NCI-H187 treated with DMSO at 0.1 percent for 48 hours (cell line): ENCODE measurements at places on chromosomes 2 and 18.

- DNase-seq, result no peak
These were observed 183.9 kb upstream of the KLHL14 start for GRCh38 chr18:32956591-32957315.

GRCh38 chr2:172829229-172829628 is 93.6 kb downstream of the RAPGEF4 start:
- no peak for DNase-seq

DNA sequence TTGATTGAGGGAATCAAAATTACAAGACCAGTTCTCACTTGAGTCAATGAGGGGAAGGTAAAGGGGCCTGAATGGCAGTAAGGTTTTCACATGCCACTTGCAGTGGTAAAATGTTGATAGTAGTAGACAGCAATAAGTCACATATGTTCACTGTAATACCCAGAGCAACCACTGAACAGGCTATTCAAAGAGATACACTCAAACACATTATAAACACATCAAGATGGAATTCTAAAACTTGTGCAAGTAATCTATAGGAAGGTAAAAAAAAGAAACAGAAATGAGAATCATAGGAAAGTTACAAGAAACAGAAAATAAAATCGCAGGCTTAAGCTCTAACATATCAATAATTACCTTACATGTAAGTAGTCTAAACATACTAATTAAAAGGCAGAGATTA is 86.6 kb upstream of the AFF3 start:
- DNase-seq, result no peak

DNA sequence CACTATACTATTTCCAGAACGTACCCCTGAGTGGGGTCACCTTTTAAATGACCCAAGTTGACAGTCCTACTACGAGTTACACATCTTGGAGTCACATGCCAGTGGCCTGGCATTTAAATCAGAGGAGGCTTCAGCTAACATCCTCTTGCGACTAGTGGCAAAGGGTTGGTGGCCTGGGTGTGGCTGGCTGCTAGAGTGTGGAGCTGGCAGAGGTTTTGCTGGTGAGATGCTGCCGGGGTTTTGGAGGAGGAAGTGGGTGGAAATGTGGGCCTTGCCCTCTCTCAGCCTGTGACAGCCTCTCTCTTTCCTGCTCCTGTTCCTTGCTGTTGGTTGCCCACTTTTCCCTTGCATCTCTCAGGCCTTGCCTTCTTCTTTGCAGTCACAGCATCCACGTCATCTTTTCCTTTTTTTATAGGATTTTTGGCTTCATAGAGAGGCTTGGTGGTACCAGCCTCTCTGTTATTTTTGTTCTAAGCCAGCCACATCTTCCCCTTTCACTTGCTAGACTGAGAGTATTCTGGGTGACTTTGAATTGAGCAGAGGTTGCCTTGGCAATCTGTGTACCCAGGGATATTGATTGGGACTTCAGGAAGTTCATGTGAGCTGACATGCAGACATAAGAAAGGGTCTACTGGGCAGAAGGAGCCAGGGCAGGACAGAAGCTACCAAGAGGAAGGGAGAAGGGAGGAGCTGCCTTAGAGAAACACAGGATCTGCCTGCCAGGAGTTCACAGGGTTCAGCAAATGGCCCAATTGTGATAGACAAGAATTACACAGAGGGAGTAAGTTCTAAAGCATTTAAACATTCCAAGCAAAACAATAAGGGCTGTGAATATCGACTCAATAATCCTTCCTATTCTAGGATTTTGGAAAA is 55.4 kb downstream of the CDC42EP3 start:
- no peak for DNase-seq

- DNase-seq, result no peak
These were observed 208.9 kb downstream of the ASB1 start for GRCh38 chr2:238635647-238636051.

- no peak for DNase-seq
These were observed 179.6 kb downstream of the RNF144A start for GRCh38 chr2:7096726-7097352.

DNA sequence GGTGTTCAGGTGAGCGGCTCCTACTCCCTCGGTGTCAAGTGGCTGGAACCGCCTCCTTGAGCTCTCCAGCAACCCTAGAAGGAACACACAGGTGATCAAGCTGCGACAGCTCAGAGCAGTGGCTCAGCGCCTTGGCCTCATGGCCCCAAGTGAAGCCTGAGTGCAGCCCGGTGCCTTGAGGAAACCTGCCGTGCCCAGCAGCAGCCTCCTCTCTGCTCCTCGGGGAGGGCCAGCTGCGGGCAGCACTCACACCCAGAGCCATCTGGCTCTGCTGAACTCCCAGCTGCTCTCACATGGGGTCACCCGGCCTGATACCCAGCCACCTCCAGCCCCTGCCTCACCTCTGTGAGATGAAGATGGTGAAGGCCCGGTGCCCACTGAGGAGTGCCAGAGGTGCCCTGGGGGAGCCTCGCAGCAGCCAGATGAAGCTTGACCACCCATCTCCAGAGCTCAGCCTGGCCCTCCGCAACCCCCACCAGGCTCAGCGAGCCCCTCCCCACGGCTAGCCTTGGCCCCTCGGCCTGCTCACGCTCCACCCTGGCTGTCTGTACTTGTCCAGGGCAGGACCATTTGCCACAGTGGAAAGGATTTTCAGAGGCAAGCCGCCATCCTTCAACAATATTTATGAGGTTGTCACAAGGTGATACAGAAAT is 70.6 kb upstream of the RAB6C start:
- no peak for DNase-seq

DNA sequence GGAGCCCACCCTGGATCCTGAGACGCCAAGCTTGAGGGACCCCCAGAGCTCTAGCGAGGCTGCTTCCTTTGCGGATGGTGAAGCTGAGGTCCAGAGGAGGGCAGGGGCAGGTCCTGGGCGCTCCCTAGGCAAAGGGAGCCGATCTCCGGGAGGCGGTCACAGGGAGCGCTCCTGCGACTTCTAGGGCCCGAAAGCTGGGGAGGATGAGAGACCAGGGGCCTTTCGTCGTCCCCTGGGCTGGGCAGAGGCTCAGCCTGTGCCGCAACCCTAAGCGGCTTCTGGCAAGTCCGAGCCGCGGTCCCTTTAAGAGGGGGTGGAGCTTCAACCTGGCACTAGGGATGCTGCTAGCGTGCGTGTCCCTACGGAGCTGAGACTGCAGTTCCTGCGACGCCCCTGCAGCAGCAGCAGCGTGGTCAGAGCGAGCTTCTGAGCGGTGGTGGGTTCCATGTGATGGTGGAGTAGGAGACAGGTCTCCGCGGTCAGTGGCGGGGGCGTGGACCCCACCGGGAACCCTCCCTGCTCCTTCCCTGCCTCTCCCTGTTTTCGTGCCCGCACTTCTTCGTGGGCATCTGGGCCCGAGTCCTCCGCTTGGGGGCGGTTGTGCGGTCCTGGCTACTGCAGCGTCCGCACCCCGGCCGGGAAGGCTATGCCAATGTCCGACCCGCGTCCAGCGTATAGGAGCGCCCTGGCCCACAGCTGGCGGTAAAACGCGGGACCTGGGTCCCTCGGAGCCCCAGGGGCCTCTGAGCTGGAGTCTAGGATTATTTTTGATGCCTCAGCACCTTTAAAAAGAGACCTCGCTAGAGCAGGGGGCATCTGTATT is 154.6 kb downstream of the CCDC74A start:
- DNase-seq, result no peak
